Fibroblast of the aortic adventitia (primary cell): ENCODE measurements at places on chromosomes 6 and 20. TPM values are rescaled to one million over a fixed set of nuclear protein-coding genes. Genes with fewer than 3 reads are reported as not detected.
A peak's percentile ranks its signal among the peaks of the same experiment; 100 is the strongest.

- DNase-seq = peak; percentile 35
Observed at GRCh38 chr6:68876792-68877493, 241.9 kb downstream of the ADGRB3 start.

The SLC2A10 gene
- 37.4 and 43.4 TPM in 2 replicates for total RNA-seq

DNA sequence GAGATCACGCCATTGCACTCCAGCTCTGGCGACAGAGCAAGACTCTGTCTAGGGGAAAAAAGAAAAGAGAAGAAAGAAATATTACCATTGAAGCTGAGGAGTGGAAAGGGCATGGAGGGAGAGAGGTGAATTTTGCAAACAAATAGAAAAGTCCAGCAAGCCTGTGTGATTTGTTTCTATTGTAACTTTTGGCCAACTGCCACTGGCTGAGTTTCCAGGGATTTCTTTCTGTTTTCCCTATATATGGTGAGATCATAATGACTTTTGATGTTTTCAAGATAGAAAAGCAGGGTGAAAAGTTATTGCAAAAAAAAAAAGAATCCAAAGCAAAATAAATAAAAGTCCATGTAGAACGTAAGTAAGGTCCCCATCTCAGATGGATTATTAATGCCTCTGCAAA lies 184.2 kb upstream of the RALGAPA2 start:
- DNase-seq = no peak

DNA sequence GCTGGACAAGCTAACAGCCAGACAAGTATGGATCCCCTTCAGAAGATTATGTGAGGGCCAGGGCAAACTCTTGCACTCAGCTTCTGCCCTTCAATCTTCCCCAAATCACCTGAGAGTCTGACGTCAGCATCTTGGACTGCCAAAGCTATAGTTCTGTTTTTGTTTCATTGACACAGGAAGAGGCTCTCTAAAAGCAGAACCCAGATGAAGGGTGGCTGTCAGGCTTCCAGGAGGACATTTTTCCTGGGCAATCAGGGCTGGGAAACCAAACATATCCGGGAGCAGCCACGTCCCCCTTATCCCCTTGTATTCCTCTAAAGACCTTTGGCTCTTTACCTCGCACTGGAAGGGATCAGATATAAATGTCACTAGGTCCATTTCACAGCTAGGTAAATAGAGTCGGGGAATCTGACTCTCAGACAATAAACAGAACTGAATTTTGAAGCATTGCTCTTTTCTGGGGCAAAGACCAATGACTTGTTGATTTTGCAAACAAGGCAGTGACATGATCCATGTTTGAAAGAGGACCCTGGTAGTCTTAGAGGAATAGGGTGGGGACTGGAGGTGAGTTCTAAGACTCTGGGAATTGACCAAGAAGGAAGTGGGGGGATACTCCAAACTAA lies 13.3 kb downstream of the MAFB start:
- no peak for DNase-seq

DNA sequence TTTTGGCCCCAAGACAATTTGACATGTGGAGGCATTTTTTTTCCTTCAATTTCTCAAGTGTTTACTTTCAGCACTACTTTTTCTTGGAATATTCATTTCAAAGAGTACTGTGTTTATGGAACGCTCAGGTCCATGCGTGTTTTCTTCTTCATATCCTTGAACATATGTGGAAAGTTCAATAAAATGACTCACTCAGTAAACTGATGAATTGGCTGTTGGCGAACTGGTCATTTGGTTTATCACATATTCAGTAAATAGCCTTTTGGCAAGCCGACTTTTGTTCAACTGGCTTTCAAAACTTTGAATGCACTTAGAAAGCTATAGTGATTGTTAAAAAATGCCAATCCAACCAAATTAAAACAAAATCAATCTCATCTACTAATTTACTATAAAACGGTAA lies 964.6 kb upstream of the SLC35B3 start:
- DNase-seq = no peak
